ENCODE measurements at places on chromosomes 2 and 18.

GRCh38 chr18:54100466-54100865 is 124.0 kb downstream of the MBD2 start:
- no peak for DNase-seq

DNA sequence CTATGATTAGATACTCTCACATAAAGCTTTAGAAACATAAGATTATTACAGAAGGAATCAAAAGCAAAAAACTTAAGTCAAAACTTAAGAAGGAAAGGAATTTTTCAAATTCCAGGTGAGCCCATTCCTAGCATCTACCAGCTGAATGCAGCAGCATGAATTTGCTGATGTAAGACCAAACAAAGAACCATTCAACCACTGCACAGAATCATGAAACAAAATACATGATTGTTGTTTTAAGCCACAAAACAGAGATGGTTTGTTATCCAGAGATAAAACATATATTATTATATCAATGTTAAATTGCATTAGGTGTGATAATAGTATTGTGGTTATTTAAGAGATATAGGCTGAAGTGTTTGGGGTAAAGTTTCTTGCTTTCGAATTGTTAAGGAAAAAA is 29.0 kb downstream of the PIGN start:
- DNase-seq = no peak

DNA sequence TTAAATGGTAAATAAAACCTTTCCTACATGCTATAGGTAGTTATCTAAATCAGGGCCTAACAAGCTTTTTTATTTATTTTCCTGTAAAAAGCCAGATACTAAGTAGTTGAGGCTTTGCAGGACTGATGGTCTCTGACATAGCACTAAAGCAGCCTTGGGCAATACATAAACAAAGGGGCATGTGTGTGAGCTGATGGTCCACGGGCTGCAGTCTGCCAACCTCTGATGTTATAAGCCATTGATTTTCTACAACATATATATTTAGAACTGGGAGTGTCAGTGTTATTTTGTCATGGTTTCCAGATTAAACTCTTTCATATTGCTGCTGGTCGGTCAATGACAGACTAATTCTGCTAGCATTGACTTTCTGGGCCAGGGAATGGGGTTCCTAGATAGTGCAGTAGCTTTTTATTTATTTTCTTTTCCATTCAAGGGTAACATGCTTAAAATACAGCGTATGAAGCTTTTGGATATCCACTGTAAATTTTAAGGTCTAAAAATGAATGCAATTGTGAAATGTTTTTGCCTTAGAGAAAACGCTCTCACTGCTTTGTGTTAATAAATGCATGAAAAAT is 134.0 kb downstream of the NEDD4L start:
- no peak for DNase-seq

DNA sequence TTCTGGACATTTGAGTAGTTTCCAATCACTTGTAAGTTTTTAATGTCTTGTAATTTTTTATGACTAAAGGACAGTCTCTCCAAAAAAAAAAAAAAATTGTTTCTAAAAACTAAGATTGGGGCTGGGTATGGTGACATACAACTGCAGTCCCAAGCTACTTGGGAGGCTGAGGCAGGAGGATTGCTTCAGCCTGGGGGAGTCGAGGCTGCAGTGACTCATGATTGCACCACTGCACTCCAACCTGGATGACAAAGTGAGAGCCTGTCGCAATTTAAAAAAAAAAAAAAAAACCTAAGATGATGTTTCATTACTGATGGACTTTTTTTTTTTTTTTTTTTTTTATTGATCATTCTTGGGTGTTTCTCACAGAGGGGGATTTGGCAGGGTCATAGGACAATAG is 34.4 kb upstream of the PKDCC start:
- DNase-seq = no peak

GRCh38 chr18:54742659-54743604 is 85.3 kb upstream of the RAB27B start:
- no peak for DNase-seq

GRCh38 chr2:230520875-230521155 is 104.8 kb downstream of the SP100 start:
- DNase-seq = no peak

DNA sequence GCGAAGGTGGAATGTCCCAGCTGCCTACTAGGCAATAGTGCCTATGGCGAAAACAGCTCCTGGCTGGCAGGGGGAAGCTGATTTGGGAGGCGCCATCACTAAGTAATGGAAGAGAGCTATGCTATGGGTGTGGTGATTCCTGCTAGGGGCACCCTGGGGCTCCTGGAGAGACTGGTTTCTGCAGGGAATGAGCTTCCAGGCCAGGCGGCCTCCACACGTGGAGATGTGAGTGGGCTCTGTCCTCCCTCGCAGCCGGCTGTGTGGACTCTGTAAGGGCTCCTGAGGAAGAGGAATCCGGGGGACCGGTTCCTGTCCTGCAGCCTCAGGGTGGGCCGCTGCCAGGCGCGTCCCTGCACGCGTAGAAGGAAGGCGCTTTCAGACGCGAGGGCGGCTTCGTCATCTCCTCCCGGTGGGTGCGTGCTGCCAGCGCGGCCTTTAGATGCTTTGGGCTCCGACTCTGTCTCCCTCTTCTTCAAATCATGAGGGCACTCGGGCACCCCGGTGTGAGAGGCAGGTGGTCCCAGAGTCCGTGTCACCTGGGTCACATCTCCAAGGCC is 55.5 kb upstream of the ANKRD62 start:
- DNase-seq = peak; percentile 41

DNA sequence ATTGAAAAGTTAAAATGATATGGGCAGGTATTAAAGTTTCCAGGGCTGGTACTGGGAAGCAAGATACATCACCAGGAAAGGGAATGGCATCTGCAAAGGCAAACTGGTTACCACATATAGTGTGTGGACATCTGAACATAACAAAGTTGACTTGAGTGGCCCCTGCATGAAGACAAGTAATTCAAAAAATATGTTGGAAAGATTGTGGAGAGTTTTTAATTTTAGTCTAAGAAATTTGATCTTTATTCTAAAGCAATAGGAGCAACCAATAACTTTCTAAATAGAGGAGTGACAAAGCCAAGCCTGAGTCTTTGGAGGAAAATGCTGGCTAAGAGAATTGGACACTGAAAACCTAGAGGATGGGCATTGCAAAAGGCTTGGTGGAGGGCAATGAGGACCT is 278.2 kb downstream of the ALK start:
- DNase-seq = no peak

DNA sequence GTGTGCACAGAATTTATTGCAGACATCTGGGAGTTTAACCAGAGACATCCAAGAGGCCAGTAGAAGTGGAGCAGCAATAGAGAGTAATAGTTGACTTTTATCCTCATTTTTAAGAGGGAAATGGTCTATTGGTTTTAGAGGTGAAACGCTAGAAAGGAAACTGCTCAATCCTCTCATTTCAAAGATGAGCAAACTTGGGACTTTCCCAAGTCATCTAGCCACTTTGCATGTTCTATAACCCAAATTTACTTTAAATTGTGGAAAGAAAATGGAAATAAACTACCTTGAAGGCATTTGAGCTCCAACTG is 601.7 kb downstream of the ARHGAP15 start:
- DNase-seq = no peak

- no peak for DNase-seq
Measured at GRCh38 chr2:101976891-101977290, 14.9 kb upstream of the IL1R2 start.

Measured in activated CD4-positive, alpha-beta memory T cell treated with anti-CD3 and anti-CD28 coated beads for 36 hours (primary cell).